Stimulated activated CD4-positive, alpha-beta T cell treated with anti-CD3 and anti-CD28 coated beads, Interleukin-15, amount 100 ng/mL, for 1 hour (primary cell): ENCODE measurements at places on chromosomes 3 and 15.

GRCh38 chr15:96585484-96586386 is 255.2 kb downstream of the NR2F2 start:
- no peak for DNase-seq

GRCh38 chr3:195698325-195698646 is 22.5 kb upstream of the MUC20 start:
- DNase-seq, result no peak

DNA sequence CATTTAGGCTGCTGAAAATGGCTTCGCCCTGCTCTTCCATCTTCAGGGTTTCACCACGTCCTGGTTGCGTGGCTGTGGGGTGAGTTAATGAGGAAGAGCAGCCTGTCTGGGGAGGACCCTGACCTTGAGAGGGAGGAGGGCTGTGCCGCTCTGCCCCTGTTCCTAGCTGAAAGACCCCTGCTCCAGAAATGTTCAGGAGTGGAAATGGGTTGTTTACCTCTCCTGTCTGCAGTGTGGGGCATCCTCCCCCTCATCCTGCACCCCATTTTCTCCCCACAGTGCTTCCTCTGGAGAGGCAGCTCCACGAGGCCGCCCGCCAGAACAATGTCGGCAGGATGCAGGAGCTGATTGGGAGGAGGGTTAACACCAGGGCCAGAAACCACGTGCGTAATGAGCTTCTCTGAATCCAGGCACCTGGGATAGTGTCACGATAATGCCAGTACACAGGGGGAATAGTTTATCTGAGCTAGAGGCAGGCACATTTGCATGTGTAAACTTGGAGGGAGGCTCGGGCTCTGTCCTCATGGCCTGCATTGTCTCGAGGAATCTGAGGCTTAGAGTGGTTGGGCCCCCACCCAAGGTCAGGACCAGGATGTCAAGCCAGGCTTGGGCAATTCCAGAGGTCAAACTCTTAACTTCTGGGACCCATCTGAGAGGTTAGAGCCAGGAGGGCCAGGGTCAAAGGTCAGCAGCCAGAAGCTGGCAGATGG is 4.0 kb downstream of the ANKDD1A start:
- no peak for DNase-seq

DNA sequence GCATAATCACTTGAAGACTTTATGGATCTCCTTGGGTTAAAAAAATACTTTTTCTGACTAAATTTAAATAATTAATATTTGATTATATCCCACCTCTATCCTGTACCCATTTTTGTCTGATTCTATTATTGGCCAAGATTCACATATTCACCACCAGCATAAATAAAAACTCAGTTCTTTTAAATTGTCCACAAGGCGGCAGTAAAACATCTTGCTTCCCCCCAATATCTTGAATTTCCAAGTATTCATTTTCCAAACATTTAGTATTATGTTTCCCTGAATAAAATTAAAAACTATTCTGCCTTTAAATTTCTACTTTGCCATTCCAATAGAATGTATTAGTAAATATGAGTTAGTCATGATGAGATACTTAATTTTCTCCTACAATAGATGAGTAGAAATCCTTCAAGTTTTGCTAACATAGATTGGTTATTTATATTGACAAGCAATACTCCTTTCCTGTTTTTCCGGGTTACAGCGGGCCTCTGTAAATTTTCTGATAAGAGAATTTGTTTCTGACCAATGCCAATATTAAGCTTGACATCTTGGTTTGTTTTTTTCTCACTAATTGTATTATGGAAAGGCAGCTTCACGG is 218.7 kb upstream of the MDFIC2 start:
- DNase-seq, result no peak
